ENCODE measurements at places on chromosomes 2 and 18. TPM values are rescaled to one million over a fixed set of nuclear protein-coding genes. Genes with fewer than 3 reads are reported as not detected.

Gene COL4A3
- total RNA-seq = 8.9 TPM

GRCh38 chr18:46754188-46754587 is 2.7 kb downstream of the ST8SIA5 start:
- DNase-seq = no peak

GRCh38 chr2:134441153-134441863 is 187.4 kb downstream of the MGAT5 start:
- DNase-seq = no peak

DNA sequence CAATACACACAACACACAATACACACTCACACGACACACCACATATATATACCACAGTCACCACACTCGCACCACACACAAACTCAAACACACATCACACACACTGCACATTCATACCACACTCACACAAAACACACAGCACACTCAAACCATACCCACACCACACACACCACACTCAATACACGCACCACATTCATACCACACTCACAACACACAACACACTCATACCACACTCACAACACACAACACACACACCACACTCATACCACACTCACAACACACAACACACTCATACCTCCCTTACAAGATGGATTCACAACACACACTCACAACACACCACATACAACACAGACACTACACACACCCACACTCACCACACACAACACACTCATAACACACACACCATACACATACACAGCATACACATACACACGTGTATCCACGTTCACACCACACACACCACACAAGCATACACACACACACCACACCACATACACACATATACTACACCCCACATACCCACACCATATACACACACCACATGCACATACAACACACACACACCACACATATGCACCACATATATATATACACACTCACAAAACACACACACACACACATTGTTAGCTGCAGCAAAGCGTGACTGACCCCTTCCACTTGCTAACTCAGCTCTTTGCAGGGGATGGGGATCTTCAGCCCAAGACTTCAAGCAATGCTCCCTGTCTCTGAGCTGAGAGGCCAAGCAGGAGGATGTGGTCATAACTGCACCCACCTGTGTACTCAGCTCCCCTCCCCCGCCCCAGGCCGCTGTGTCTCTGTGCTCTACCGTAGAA is 59.0 kb downstream of the SDC1 start:
- no peak for DNase-seq

DNA sequence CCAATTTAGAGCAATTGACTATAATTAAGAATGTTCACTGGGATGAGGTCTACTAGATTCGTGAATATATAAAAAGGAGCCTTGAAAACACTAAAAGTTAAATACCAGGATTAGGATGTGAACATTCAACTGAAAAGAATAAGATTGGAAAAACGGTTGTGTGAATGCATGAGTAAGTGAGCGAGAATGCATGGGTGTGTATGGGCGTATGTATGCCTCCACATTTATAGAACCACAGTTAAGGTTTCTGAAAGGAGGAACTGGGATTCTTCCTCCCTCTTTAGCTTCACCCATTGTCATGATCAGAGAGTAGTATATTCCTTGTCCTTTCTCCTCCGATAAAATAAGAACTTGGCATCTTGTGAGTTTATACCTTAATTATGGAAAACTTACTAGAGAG is 151.1 kb upstream of the UBE2E3 start:
- DNase-seq = no peak

- no peak for DNase-seq
Measured at GRCh38 chr2:100744589-100744988, 75.3 kb upstream of the NPAS2 start.

- no peak for DNase-seq
Measured at GRCh38 chr2:199984755-199985154, 29.4 kb downstream of the MAIP1 start.

DNA sequence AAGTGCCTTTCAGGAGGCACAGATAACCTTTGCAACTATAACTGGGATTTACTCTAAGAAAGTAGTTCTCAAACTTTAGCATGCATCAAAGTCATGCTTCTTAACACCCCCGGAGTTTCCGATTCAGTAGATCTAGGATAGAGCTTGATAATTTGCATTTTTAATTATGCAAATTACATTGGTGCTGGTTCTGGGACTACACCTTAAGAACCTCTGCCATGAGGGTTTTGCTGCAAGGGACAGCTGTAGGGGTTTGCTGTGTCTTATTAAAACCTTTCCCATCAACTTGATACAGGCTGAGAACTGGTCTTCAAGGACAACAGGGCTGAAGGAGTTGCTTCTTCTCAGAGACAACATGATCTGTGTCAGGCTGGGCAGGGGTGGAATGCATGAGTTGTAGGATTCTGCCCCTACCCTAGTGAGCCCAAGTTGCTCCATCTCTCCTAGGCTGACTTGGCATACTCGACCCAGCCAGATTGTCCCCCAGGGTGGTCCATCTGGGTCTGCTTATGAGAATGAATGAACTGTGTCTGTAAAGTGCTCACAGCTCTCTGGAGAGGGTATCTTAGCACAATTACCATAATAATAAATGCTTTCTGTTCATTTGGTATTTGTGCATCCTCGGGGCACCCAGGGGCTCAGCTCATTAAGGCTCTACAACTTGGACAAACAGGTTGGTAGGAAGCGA is 232.7 kb downstream of the CLIP4 start:
- DNase-seq = no peak

DNA sequence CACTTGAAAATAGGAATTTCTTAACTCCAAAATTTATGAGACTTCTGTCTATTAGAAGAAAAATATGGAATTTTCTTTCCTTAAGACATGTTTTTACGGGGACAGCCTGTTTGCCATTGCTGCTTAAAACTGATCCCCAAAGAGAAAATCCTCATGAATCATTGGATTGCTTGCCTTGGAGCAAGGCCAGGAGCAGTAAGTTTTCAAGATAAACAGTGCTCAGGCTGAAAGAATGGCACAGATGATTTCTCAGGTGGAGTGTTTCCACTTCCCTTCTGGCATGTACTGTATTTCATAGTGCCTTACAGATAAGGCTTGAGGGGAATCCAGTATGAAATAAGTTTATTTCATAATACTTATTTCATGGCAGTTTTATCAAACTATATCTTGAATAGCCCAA is 74.3 kb upstream of the MMADHC start:
- DNase-seq = no peak
